Fibroblast of skin of right biceps (primary cell): ENCODE measurements at places on chromosomes 13 and 19.

DNA sequence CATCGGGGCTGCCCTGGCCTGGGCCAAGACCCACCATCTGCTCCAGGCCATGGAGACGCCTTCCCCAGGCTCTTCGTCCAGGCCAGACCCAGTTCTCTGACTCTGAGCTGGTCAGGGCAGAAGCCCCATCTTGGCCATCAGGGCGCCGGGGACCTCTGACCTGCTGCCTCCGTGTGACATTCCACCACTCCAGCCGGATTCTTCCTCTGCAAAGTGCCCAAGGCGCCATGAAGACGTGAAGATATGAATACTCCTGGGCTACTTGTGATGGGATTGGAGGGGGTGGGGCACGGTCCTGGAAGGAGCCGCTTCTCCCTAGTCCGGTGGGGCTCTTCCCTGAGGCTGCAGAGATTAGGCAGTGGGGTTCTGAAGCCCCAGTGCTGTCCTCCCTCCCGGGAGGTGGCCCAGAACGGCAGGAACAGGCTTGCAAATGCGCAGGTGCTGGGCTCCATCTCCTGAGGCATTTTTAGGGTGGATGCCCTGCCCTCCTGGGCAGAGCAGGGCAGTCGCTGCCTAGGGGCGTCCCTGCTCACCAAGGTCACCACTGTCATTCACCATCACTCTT, 26.0 kb upstream of the SLC7A10 start:
- no peak for DNase-seq

- DNase-seq = no peak
These were observed 559.0 kb downstream of the PCDH17 start for GRCh38 chr13:58190577-58190976.

- no peak for DNase-seq
These were observed 37.5 kb upstream of the ZNRF4 start for GRCh38 chr19:5417495-5418436.

DNA sequence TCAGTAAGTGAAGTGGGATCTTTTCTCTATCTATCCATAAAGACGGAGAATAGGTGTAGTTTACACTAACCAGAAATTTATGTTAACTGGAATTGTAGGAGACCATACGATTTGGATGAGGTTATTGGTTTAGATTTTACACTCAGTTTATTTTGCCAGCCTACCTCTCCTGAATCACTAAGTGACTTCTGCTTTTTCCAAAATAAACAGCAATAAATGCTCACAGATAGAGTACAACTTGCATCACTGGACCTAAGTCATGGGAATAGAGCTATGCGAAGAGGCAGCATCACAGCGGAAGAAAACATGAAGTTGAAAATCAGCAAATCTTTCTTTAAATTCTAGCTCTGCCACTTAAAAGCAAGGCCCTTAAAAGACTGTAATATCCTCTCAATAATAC, 781.0 kb downstream of the LIG4 start:
- DNase-seq = no peak

DNA sequence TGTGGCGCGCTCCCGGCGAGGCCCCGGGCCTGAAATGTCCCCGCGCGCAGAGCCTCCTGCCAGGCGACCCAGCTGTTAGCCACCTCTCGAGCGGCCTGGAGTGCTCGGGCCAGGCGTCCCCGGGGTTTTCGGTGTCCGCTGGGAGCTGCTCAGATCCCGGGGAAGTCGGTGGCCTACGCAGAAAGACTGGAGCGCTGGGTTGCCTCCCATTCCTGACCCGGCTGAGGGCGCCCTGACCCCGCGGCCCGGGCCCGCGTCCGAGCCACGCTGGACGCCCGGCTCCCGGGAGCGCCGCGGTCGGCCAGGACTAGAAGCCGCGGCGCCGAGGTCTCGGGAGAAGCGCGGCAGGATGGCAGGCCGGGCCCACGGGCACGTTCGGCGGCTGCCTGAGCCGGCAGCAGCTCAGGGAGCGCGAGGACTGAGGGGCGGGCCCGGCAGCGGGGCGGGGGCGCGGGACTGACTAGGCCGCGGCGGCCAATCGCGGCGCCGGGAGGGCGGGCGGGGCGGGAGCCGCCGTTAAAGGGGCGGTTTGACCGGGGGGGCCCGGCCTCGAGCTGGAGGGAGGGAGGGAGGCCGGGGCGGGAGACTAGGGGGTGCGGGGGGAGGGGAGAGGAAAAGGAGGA, 1.3 kb upstream of the ZIC2 start:
- peak; percentile 66 for DNase-seq
